ENCODE measurements at places on chromosomes 11 and 22. TPM values are rescaled to one million over a fixed set of nuclear protein-coding genes. Genes with fewer than 3 reads are reported as not detected.

- no peak for DNase-seq
Measured at GRCh38 chr11:119509969-119510401, 87.0 kb upstream of the THY1 start.

SDHAF2 gene
- total RNA-seq, result 35.7 TPM

P2RY2 gene
- total RNA-seq, result not detected

DNA sequence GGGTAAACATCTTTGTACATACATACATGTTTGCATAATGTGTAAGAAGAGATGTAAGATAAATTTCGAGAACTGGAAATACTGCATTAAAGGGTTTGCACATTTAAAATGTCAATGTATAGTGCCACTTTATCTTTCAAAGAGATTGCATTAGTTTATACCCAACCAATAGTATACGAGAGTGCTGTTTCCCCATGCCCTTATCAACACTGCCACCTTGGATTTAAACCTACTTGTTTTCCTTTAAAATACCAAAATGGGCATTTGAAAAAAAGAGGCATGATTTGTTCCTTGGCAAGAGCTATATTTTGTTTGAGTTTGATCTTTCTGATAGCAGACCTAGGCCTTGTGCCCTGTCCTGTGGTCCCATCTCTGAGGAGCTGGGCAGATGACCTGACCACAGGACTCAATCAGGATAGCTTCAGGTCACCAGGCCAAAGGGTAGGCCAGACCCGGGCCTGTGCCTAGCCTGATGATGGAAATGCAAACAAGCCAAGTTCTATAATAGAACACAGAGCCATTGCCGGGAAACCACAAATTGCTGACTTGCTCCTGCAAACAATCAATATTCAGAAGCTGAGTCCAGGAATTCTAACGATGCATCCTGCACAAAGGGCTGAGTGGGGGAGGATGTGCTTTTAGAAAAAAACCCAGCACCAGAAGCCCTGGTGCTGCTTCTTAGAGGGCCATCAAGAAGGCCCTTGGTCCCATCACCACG is 16.9 kb upstream of the ALG8 start:
- DNase-seq, result no peak

HTR3A gene
- not detected for total RNA-seq

GAB4 gene
- total RNA-seq, result not detected

DNA sequence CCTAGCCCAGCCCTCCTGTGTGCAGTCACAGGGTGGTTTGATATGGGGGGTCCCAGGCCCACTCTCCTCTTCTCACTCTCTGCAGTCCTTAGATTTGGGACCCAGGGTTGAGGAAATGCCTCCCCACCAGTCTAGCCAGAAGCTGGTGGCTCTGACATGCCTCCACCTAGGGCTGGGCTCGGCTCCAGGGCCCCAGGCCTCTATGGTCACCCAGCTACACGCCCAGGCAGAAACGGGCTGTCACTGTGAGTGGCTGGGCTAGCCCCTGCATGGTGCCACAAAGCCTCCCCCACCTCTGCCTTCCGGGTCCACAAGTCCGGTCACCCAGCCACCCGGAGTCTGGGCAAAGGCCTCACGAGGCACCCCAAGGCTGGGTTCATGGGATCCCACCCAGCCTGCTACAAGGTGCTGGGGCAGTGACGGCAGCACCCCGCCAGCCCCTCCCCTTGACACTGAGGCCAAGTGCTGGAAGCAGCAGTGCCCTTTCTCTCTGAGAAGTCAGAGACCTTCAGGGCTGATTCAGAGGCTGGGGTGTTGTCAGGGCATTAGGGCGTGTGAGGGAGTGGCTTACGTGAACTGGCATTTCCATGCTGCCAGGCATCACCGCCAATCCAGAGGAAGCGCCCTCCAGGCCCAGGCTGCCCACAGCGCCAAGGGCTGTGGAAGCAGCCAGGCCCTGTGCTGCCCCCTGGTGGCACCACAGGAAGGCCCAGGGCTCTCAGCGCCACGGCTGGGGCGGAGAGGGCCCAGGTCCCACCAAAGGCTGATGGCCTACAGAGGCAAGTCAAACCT is 638 bp upstream of the PITPNM1 start:
- peak; percentile 95 for DNase-seq

CRYBA4 gene
- total RNA-seq, result not detected

PUS3 gene
- 14.6 TPM for total RNA-seq

- DNase-seq, result no peak
Measured at GRCh38 chr11:124380585-124380984, 3.7 kb downstream of the OR8B2 start.

GRCh38 chr11:121515335-121515671 is 62.5 kb upstream of the SORL1-AS1 start:
- peak; percentile 38 for DNase-seq

DNA sequence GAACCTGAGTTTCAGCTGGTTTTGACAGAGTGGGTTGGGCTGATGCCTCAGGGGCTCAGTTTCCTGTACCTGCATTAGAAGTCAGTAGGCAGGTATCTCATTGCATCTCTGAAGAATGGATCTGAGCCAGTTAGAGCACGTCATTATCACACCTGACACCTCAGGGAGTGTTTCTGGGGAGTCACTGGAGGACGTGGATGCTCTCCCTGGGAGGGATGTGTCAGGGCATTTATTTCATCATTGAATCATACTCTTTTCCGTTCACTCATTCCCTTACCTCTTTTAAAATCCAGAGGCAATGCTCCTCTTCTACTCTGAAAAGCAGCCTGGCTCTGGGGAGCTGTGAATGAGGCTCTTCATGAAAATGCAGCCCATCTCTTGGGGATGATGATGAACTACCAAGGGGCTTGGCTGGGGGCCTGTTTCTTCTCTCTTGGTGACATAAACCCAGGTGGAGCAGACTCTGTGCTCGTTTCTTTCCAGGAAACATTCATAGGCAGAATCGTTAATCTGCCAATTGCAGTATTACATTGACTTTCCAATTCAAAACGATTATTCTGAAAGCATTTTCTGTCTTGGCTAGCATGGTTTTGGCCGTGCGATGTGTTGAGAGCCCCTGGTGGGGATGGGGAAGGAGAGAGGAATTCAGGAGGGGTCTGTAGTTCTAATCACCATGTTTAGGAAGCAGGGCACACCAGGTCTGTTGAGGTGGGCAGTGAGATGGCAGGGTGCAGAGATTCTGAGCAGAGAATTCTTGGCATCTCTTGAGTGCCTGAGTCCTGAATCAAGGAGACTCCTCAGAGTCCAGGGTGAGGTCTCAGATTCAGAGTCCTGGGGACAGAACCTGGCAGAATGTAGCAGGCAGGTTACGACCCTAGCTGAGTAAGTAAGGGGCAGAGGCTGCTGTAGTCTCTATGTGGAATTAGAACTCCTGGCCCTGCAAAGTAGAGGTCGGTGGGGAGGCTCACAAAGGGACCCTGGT is 12.6 kb downstream of the PARVA start:
- no peak for DNase-seq

GRCh38 chr11:132140056-132140455 is 769.6 kb downstream of the NTM start:
- no peak for DNase-seq

GRCh38 chr11:27467181-27467913 is 5.2 kb downstream of the LGR4 start:
- DNase-seq, result no peak

- DNase-seq, result no peak
Measured at GRCh38 chr11:17472467-17472866, 4.2 kb downstream of the ABCC8 start.

DNA sequence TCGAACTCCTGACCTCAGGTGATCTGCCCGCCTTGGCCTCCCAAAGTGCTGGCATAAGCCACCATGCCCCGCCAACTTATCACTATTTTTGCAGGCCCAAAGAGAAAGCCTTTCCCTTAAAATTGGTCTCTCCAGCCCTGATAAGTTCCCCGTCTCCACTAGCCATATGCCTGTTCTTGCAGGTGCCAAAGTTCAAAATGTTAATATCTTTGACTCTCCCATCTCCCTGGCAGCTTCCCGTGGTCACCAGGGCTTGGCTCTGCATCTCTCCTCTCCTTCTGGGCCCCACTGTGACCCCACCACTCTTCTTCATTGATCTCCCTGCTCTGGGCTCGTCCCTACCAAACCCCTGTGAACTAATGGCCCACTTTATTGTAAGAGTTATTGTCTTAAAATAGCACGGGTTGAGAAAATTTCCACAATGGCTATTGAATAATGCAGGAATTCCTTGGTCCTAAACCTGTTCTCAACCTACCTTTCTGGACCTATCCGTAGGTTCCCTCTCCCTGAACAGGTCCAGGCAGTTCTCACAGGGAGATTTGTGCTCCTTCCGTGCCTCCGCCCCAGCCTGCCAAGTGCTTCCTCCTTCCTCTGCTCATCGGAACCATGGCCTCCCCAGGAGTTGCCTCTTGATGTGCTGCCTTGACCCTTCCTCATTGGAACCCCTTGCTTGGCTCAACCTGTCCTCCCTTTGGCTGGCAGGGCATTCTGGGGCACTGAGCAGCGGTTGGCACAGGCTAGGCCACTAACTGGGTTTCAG is 147.5 kb downstream of the DSCAML1 start:
- no peak for DNase-seq

- DNase-seq, result no peak
Measured at GRCh38 chr11:70072461-70072860, 5.7 kb upstream of the ANO1 start.

- no peak for DNase-seq
Measured at GRCh38 chr11:62400760-62401159, 18.1 kb upstream of the SCGB1A1 start.

- DNase-seq, result peak; percentile 32
Measured at GRCh38 chr22:48795664-48796063, 1032.0 kb downstream of the BRD1 start.

Measured in osteocyte (in vitro differentiated cells).